ENCODE measurements at places on chromosomes 5 and 9.

GRCh38 chr5:29894668-29895067 is 1298.8 kb upstream of the CDH6 start:
- DNase-seq = no peak

DNA sequence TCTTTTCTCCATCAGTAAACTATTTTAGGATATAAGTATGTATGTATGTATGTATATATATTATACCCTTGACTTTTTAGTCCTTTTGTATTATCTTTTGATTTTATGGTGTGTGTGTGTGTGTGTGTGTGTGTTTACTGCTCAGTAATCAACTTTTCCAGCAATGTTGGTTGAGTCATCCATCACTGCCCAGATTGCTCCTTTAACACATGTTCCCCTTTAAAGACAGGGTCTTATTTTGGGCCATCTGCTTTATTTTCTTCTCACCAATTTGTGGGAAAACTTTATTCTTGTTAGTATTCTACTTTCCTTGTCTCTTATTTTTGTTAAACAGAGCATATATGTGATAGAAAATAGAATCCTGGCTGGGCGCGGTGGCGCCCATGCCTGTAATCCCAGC is 28.1 kb downstream of the ANKRD33B start:
- no peak for DNase-seq

GRCh38 chr5:144048259-144048856 is 122.1 kb downstream of the YIPF5 start:
- no peak for DNase-seq

DNA sequence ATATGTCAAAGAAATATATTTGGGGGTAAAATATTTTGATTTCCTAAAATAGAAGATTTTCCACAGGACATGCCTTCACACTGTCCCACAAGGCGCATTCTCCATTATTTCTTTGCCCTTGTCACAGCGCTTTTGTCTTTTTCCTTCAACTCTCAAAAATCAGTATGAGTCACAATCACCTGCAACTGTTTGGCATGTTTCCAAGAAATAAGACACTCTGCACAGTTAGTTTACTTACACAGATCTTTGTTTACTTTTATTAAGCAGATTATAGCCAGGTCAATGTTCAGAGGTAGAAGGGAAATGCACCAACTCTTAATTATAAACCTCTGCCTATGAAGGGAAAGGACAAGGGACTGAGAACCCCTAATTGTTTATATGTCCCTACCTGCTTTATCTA is 9.5 kb downstream of the CEMIP2 start:
- DNase-seq = no peak

- no peak for DNase-seq
These were observed 23.1 kb upstream of the TRPC7 start for GRCh38 chr5:136388474-136388873.

DNA sequence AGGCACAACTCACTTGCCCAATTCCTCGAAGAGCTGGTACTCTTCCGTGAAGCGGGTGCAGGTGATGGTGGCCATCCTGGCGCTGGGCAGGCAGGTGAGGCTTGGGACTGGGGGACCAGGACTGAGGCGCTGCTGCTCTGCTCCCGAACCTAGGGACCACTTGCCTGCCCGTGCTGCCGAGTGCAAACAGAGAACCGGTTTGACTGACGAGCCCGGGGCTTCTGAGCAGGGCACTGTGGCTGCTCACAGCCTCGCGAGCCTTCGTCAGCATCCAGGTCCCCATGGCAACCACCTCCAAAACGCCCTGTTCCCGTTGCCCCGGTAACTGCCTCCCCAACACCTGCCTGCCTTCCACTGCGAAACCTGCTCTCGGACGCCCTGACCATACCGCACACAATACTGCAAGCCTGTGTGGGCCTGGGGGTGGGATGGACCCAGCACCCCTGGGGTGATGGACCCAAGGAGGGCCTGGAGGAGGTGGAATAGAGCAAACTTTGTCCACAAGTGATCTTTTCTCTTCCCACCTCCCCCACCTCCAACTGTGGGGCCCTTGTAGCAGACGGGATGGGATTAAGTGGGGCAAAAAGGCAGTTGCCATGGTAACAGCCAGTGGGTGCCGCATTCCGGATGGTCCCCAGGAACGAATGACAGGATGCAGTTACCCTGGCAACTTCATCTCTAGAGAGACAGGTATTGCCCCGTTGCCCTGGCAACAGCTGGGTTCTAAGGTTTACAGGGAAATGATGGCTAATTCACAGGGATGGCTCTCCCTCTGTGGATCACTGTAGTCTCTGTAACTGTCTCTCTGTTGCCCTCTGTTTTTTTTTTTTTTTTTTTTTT is at the start of gene CAMK2A:
TSS of gene CAMK2A (minus strand) at position 223 of the 840 bp plus-strand sequence. CDS start at position 75, 148 bp downstream.
- no peak for DNase-seq

DNA sequence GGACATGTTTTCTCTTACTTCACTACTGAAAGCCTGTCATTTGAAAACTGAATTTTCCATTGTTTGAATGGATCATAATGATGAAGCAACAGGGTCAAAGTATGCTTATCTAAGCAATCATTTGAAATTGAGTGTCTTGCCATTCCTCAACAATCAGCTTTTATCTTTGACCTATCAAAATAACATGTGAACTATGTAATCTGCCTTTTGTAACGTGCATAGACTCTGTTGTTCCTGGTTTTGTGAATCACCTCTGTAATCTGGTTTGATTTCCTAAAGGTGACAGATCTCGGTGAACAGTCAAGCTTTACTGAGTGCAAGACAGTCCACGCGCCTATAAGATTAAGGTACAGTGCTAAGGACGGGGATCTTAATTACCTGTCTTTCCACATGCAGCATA is 3.3 kb downstream of the MEF2C start:
- no peak for DNase-seq

DNA sequence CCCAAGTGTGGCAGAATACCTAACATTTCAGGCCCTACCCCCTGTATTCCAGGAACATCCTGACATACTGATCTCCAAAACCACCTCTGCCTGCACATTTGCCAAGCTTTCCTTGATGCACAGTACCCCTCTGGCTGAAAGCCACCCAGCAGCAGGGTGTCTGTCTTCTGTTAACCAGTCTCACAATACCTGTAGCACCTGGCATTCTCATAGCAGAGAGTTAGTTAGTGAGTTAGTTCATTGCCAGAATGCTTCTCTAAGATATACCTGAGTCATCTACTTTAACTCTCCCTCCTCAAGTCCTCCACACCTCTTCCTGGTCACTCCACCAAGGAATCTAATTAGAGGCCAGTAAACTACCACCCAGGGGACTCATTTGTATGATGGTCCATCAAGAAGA is 46.1 kb upstream of the IL7R start:
- DNase-seq = no peak

GRCh38 chr9:69456201-69456600 is 131.2 kb downstream of the ENTREP1 start:
- no peak for DNase-seq

DNA sequence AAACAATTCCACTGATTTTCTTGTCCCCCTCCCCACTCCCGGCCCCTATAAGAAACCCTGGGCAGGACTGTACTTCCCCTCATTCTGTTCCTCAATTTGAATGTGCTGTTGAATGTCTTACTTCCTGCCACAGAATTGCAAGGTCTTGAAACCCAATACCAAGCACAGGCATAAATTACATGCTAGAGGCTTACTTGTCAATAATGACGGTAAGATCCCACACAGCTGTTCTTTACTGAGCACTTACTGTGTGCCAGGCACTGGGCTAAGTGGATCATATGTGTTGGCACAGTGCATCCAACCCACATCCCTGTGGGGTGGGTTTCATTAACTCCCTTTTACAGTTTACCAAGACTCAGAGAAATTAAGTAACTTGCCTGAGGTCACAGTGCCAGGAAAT is 63.4 kb downstream of the MVB12B start:
- DNase-seq = no peak
